PC-9 (cell line): ENCODE measurements at places on chromosomes 5 and 9.

GRCh38 chr9:137951597-137952490 lies 74.3 kb downstream of the CACNA1B start:
- DNase-seq = no peak

DNA sequence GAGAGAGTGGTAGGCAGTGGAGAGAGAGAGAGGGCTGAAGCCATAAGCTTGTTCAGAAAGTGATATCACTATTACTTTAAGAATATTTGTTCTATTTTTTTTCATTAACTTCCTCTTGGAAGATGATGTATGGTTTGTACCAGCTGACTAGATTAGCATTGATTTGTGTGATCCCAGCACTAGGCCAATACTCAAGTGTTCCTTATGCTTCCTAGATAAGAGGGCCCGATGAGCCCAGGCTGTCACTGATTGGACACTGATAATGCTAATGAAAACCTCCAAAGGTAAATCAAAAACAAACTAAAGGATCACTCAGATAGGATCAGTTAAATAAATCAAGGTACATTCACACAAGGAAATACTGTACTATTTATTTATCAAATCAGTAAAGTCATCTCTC lies 52.7 kb upstream of the OTULINL start:
- no peak for DNase-seq

DNA sequence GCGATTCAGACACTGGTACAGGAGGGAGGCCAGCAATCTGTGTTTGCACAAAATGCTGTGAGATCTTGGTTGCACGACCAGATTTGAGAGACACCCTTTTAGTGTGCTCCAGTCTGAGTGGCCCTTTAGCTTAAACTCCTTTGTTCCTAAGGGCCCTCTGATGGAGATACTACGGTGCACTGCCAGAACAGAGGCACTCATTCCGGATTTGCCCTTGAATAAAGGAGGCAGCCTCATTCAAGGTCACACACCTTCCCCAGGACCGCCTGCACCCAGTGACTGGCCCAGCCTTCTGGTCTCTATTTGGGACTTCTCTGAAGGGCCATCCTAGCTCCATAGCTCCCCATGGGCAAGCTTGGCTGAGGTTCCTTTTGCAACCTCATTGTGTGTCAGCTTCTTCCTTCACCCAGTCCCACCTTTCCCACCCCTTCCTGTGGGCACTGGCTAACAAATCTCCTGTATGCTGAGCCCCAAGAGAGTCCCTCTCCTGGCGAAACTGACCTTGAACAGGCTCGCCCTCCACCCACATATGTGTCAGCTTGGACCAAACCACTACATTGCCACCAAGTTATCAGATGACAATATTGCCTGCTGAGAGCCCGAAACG lies 191.7 kb downstream of the GABBR2 start:
- DNase-seq = no peak

GRCh38 chr5:34656700-34657273 lies 659 bp downstream of the RAI14 start:
- DNase-seq = no peak

GRCh38 chr9:26426551-26427131 lies 466.0 kb downstream of the CAAP1 start:
- no peak for DNase-seq

DNA sequence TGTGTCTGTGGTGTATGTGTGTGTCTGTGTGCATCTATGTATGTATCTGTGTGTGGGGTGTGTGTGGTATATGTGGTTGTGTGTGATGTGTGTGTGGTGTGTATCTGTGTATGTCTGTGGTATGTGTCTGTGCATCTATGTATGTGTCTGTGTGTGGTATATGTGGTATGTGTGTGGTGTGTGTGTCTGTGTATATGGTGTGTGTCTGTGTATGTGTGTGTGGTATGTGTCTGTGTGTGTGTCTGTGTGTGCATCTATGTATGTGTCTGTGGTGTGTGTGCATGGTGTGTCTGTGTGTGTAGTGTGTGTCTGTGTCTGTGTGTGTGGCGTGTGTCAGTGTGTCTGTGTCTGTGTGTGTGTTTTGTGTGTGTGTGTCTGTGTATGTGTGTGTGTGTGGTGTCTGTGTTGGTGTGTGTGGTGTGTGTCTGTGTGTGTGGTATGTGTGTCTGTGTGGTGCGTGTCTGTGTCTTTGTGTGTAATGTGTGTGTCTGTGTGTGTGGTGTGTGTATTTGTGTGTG lies 121.9 kb upstream of the MVB12B start:
- DNase-seq = no peak

GRCh38 chr9:91771027-91771426 lies 179.0 kb downstream of the ROR2 start:
- DNase-seq = no peak

DNA sequence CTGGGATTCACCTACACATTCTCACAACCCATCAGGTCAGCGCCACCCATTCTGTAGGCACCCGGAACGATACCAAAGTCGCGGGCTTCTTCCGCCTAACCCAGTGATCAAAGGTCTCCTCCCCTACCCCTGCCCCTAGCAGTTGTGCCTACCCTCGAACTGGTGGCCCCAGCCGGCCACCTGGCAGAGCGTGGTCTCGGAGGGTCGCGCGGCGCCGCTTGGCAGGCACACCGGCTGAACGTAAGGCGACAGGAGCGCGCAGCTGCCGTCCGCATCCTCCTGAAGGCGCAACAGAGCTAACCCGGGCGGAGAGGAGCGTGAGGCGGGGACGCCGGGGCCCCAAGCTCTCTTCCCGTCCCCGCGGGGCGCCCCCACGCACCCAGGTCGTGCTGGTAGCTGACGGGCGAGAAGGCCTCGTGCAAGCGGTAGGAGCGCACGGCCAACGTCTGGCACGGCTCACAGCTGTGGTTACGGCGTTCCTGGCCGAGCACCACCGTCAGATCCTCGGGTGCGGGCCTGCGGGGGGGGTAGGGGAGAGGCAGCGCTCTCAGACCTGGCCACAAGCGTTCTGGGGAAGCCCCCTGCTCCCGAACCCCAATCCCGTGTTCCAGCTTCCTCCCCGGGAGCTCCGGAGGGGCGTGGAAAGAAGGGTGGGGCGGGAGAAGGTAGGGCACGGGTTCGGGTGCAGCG lies 2.8 kb upstream of the PFN3 start:
- peak; percentile 36 for DNase-seq

- no peak for DNase-seq
These were observed 67.1 kb downstream of the ADAMTS12 start for GRCh38 chr5:33824516-33825195.

DNA sequence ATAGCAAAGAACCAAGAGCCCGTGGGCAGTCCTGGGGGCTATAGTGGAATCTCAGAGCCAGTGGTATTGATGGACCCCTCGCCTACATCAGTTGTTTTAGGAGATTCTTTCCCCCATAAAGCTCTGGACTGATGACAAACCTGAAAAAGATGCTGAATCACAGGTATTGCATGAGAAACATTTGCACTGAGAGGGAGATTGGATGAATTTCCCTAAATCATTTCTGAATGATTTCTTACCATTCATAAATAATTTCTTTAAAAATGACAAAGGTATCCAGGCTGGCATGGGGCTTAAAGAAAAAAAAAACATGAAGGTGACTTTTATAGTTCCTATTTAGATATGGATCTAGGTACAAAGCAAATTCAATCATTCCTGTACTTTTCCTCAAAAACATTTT lies 54.0 kb upstream of the SLIT3 start:
- peak; percentile 73 for DNase-seq

DNA sequence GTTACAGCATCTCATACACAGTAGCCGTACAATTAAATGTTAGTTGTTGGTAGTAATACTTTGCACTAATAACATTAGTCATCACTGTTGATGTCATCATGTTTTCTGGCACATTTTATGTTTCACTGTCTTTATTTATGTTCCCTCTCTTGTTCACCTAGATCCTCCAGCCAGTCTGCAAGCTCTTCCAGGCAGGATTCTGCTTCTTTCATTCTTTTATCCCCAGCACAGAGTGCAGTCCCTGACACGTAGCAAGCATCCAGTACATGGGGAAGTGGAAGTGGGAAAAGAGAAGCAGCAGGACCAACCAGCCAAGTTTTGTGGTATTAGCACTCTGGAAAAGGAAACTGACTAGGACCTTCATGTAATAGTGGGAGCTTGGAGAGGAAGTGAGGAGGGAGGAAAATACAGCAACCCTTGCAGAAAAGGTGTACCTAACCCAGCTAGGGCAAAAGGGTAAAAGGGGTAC lies 89.7 kb upstream of the SLC44A1 start:
- no peak for DNase-seq

DNA sequence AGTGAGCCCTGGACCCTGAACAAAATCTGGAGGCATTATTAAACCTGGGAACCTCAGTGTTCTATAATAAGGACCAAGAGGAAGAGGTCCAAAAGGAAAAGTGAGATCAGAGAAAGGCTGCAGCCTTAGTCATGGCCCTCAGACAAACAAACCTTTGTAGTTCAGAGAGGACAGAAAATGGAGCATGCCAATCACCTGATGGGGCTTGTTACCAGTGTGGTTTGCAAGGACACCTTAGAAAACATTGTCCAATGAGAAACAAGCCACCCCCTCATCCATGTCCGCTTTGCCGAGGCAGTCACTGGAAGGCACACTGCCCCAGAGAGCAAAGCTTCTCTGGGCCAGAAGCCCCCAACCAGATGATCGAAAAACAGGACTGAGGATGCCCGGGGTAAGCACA lies 254.8 kb downstream of the CDH10 start:
- no peak for DNase-seq

GRCh38 chr5:156329171-156329611 lies 2.2 kb downstream of the SGCD start:
- DNase-seq = no peak

- no peak for DNase-seq
These were observed 5.4 kb downstream of the HSPA9 start for GRCh38 chr5:138569782-138570181.

GRCh38 chr5:83357621-83358231 lies 113.8 kb upstream of the VCAN start:
- no peak for DNase-seq

- DNase-seq = peak; percentile 53
These were observed 6.9 kb downstream of the TSC1 start for GRCh38 chr9:132937463-132937901.

DNA sequence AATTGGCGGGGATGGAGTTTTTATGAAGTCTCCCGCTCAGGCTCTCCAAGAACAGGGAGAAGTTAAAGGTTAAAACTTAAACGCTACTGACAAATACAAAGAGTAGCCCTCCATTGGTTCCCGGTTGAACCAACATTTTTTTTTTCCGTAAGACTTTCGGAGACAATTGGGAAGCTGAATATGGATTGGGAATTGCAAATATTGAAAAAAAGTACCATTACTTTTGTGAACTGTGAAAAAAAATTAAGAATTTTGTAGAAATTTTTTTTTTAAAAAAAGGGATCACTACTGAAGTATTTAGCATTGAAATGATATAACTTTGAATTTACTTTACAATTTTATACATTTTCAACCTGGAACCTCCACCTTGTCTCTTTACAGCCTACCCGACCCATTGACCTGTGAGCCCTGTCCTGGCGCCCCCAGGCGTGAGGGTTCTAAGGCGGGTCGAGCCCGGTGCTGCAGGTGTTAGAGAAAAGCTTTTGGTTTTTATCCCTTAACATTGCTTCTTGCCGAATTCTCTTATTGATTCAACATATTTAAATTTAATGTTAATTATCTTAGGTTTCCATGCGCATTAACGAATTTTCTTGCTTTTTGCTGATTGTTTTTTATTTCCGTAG lies 448 bp upstream of the ZNF782 start:
- no peak for DNase-seq

DNA sequence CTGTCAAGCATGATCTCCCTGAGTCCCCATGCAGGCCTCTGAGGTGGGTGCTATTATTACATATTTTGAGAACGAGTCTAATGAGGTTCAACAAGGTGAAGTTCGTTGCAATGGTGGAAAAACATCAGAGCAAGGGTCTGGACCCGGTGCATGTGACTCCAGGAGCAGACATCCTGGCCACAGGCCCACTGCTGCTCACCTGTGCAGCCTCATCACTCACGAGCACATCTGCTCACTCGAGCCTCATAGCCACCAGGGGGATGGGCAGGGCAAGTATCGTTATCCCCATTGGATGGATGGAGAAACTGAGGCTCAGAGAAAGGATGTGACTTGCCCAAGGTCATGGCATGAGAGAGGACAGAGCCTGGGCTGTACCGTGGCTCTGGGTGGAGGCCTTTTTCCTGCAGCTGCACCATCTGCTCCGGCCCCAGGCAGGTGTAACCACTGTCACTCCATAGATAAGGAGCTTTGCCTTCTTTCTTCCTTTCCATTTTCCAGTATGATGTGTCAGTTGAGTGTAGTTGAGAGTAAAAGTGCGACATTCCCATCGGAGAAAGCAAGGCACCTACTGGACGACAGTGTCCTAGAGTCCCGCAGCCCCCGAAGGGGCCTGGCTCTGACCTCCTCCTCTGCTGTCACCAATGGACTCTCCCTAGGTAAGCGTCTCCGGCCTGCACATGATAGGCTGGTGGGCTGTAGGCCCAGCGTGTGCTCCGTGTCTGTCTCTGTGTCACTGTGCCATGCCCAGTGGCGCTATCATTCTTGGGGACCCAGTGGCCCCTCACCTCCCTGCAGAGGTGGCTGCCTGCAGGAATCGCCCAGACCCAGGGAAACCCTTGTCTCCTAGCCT lies 68.4 kb upstream of the GARNL3 start:
- DNase-seq = no peak

DNA sequence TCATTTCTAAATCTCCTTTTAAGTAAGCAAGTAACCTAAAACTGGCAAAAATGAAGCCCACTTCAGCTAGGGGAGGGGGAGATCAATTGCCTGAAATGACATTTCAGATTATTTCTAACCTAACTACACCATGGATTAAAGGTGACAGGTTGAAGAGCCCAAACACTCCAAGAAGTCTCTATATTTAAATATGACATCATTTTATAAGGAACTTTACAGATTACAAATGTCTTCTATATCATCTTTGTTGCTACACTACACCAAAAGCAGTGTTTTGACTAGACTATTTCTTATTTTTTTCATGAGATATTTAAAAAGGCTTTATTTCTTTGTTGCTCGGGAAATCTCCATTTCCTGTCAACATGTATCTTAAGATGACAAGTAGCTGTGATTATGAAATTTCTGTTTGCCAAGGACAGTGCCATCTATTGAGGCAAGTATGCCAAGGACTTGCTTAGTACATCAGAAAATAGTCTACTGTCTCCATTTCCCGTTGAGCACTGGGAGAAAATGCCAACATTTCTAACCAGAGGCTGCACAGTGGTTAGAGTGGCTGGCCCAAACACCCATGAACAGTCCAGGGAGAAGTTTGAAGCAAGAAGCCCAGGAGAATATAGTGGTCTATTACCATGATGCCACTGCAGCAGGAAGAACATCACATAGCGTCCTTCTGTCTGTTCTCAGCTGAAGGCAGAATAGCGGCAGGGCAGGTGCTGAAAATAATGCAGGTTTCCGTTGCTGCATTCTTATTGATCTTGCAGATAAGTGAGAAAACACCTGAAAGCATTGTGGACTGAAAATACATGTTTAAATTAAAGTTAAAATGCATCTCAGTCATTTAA lies 93.4 kb upstream of the ITGA2 start:
- no peak for DNase-seq
